ENCODE measurements at places on chromosomes 13 and 19.

DNA sequence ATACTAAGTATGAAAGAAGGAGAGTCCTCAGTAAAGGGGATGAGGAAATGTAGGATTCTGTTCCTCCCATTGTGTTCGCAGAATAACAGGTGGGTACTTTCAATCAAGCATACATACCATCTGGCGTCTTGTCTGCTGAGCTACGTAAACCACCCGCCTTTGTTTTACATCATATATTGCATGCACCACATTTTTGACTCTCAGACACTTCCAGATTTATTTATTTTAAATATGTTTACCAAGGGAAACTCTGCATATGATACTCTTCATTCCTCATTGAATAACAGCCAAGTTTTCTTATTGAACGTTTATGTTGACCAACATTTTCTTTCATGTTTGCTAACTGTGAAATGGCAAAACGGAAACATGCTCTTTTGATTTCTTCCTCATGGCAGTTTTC, 174.1 kb downstream of the FGF14 start:
- no peak for DNase-seq

GRCh38 chr13:79194727-79195126, 211.3 kb downstream of the RBM26 start:
- no peak for DNase-seq

GRCh38 chr19:47240996-47241918, 10.3 kb upstream of the BBC3 start:
- peak; percentile 96 for DNase-seq

DNA sequence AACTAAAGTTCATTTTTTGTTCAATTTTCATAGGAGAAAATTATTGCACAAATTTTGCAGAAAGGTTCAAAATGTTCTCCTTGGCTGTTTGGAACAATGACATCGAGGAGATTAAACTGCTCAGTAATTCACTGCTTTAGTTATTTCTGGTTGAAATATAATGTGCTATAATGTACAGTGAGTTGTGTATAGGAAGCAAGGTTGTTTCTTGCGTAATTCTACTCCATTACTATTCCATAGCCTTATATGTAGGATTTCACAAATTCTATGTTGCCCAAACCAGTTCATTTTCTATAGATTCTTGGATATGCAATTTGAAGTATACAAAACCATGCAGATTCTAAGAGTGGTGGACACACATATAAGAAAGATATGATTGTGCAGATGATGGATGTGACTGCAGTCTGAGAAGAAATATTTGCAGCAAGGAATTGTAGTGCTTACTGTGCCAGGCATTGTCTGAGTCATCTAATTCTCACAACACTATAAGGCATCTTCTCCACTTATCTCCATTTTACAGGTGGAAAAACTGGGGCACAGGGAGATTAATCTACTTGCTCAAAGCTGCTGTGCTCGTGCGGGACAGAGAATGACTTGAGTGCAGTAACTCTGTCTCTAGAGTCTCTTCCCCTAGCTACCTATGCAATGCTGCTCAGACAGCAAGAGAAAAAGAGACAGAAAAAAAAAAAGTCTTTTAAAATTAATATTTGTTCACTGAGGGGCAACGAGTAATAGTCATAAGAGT, 515.5 kb downstream of the MYO16 start:
- DNase-seq: no peak

GRCh38 chr19:11673608-11674041, 65.1 kb downstream of the ZNF823 start:
- peak; percentile 74 for DNase-seq

GRCh38 chr13:20721058-20721453, 17.6 kb downstream of the IL17D start:
- no peak for DNase-seq

- DNase-seq: no peak
These were observed 11.9 kb downstream of the RYR1 start for GRCh38 chr19:38445362-38445761.

DNA sequence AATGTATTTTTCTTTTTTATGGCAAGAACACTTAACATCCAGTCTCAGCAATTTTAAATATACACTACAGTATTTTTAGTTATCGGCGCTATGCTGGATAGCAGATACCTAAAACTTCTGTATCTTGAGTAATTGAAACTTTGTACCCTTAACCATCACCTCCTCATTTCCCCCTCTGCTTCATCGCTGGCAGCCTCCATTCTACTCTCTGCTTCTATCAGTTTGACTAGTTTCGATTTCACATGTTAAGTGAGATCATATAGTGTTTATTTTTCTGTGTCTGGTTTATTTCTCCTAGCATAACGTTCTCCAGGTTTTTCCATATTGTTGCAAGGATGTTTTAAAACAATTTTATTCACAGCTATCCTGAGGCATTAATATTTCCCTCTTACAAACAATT, 340.8 kb upstream of the SLC10A2 start:
- no peak for DNase-seq

DNA sequence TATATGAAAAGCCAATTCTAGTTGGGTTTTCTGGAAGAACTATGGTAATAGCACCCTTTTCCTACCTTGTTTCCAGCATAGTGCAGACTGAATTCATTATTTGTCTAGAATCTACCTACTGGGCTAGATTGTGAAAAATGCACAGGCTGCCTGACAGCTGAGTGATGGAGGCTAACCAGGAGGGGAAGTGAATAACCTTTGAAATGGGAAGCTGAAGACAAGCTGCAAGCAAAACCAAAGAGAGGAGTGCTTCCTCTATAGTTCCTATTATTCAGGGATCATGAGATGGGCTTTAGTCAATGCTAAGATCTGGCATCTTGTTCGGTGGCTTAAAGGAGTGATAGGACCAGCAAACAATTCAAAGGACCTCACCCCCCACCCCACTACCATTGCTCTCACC, 26.9 kb downstream of the MZT1 start:
- DNase-seq: no peak

- DNase-seq: no peak
These were observed 24.7 kb downstream of the CILP2 start for GRCh38 chr19:19562665-19563347.

GRCh38 chr19:16660763-16661479, at the start of gene TMEM38A:
TSS of gene TMEM38A (plus strand) at chr19:16661139. CDS start at chr19:16661218, 79 bp downstream.
- DNase-seq: peak; percentile 41

GRCh38 chr13:24763596-24764275, at the start of gene RNF17:
TSS of gene RNF17 (plus strand) at chr13:24764169. CDS start at chr13:24764204, 35 bp downstream.
- DNase-seq: no peak

GRCh38 chr19:55091955-55092354, 16.3 kb downstream of the EPS8L1 start:
- no peak for DNase-seq

DNA sequence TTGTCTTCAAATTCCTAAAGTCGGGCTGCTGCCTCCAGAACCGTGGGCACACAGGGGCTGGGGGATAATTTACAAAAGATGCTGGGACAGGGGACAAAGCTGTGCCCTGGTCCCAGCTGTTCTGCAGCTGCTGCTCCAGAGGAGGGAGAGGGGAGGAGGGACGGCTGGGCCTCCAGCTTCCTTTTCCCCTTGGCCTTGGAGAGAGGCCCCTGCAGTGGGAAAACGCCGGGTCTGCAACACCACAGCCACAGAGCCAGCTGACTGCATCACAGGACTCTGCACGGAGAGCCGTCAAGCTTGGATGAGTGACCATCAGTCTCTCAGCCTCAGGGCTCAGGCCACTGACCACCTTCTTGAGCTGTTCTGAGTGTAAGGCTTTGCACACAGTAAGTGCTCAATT, 6.1 kb downstream of the DOCK6 start:
- DNase-seq: no peak

DNA sequence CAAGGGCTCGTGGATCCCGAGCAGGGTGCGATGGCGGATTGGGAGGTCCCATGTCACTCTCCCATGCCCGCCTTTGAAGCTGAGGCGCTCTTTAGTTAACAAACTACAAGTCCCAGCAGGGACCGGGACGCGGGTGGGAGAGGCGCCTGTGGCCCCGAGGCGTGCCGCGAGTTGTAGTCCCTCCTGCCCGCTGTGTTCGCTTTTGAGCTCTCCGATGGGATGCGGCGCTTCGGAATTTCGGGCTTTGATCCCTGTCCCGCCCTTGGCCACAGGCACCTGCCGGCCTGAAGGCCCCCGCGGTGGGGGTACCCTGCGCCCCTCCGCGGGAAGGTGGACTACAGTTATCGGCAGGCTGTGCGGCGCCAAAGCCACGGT, 11.0 kb downstream of the CYTH2 start:
- DNase-seq: peak; percentile 62
